Activated T-helper 1 cell treated with anti-CD3 and anti-CD28 coated beads, Interleukin-2, amount 50 U/mL, for 16 hours (primary cell): ENCODE measurements at places on chromosomes 6 and 20.

- DNase-seq: no peak
These were observed 28.2 kb upstream of the TAB2 start for GRCh38 chr6:149289192-149289781.

GRCh38 chr6:32953775-32954174 is 878 bp upstream of the HLA-DMA start:
- no peak for DNase-seq

GRCh38 chr6:36246506-36247268 is 23.2 kb upstream of the PNPLA1 start:
- no peak for DNase-seq

DNA sequence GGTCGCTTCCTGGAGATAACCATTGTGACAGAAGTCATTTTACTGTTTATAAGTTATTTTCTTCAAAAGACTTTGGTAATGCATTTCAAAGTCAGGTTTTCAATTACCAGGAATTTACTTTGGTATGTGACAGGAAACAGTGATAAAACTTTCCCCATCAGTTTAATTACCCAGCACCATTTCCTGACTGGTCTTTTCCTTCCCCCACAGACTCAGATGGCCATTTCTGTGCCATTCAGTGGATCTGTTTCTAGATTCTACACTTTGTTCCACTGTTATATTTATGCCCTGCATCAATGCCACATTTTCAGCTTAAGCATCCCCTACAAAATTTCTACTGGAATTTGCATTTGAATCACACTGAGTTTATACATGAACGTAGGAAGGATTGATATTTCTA is 16.3 kb downstream of the RRBP1 start:
- no peak for DNase-seq

DNA sequence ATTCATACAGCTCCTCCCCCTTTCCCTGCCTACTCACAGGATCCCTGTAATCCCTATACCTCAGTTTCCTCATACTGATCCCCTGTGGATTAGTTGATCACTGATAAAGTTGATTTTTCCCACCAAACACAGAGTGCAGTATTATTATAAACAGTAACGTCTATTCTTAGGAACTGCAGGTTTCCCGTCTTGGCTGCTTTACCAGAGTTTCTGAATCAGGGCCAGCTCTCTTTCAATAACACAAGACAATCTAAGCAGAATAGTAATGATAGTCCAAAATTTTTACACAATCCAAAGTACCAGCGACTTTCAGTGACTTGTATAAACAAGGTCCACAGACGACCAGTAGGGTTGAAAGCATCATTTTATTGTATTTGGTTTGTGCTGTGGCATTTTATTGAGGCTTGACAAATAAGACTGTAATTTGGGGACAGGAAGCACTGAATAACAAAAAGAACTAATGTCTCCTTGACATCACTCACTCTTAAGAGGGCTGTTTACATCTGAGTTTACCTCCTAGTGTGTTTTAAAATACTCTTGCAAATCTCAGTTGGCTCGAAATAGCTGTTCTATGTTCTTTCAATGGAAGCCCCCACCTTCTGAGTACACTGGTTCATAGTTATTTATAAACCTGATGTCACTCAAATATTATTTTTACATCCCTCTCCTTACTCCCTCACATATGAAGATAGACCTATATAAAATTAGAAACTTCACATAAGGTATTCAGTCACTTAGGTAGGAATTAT is 6.1 kb upstream of the JARID2 start:
- no peak for DNase-seq
